ENCODE measurements at places on chromosomes 3 and 15. TPM values are rescaled to one million over a fixed set of nuclear protein-coding genes. Genes with fewer than 3 reads are reported as not detected.

- DNase-seq, result peak; percentile 14
These were observed 45.6 kb downstream of the MFSD1 start for GRCh38 chr3:158847452-158847821.

DNA sequence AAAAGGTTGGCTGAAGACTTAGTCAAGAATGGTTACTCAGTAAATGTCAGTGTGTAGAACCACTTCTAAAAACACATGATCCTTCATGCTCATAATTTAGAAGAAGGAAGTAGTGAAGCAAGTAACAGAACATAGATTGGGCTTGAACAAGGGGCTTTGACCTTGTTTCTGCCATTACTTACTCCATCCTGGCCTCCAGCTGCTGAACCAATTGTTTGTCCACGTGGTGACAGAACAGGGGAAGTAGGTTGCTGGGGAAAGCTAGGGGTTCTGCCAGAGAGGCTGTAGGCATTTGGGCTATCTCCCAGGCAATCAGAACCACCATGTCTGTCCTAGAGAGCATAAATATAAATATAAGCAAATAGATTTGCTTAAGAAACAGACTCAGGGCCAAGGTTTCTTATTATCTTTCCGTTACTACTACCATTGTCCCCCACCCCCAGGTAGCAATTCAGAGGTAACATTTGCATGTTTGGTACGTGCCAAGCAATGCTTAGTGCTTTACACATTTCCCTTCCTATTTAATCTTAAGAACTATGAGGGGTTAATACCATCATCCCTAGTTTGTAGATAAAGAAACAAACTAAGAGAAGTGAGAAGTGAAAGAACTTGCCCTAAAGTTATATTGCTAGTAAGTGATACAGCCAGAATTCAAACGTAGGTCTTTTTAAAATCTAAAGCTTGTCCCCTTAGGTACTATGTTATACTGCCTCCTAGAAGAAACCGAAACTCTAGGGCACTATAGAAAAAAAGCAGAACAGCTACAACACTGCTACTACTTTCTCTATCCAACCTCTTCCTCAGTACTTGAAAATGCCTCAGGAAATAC is 3.0 kb upstream of the SPG11 start:
- DNase-seq, result no peak

- DNase-seq, result no peak
These were observed 167.5 kb downstream of the ADAMTS9 start for GRCh38 chr3:64520334-64520733.

- no peak for DNase-seq
These were observed 168.1 kb upstream of the OSTN start for GRCh38 chr3:191030929-191031328.

DNA sequence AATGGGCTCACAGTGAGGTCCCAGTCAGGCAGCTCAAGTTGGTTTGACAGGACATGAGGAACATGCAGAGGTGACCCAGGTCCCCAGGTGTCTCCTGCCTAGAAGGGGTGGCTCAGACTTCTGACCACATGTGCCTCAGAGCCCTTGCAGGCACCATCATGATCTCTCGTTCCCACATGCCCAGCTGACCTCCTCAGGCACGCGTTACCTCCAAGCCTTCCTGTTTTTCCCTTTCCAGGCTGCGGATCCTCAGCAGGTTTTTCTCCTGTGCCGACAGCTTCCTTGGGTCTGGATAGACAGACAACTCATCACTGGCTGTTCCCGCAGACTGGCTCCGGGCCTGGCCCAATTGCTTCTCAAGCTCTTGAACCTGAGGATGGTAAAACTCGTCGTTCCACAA is 30.4 kb downstream of the CCDC13 start:
- no peak for DNase-seq

DNA sequence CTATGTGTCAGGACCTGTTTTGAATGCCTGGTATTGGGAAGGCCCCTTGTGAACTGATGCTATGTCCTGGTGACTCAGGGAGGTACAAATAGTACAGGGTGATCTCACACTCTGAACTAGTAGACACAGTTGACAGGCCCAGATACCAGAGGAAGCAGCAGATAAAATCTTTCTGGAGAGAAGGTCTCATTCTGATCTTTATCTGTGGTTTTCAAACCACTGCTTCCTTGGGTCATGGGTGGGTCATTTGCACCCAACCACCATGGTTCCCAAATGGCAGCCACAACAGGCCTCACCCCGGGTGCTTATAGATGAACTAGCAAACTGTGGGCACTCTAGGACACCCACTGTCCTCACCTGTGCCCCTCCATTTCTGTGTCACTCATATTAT is 43.4 kb downstream of the PXYLP1 start:
- peak; percentile 67 for DNase-seq

- no peak for DNase-seq
These were observed 12.6 kb downstream of the TMEM43 start for GRCh38 chr3:14137445-14137844.

DNA sequence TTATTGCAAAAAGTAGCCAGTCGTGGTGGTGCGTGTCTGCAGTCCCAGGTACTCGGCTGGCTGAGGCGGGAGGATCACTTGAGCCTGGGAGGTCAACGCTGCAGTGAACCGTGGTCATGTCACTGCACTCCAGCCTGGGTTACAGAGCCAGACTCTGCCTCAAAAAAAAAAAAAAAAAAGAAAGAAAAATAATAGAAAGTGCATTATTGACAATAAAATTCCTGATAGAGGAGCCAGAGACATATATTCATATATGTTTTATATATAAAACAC is 43.6 kb upstream of the PYDC2 start:
- no peak for DNase-seq

DNA sequence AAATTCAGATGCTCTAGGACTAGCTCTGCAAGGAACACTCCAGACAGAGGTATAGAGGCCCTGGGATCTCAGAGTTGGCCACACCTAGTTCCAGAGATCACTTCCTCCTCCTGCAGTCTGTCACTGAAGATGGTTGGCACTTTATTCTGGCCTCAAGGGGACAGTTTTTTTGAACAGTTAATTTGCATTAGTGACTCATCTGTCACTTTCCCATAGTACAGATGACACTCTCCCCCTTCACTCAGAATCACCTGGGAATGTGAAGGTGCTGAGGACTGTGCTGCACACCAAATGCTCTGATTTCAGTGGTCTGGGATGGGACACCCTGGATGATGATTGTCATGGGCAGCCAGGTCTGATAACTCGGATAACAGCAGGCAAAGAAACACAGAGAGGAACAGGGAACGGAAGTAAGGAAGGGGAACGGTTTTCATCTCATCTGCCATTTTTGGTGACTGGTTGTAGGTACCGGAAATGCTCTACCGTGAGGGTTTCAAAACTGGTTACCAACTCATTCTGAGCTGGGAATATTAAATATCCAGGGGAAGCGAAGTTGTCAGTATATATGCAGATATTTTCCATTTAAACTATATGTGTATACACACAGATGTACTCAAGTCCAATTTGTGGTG is 232.5 kb upstream of the ST8SIA2 start:
- DNase-seq, result no peak

DNA sequence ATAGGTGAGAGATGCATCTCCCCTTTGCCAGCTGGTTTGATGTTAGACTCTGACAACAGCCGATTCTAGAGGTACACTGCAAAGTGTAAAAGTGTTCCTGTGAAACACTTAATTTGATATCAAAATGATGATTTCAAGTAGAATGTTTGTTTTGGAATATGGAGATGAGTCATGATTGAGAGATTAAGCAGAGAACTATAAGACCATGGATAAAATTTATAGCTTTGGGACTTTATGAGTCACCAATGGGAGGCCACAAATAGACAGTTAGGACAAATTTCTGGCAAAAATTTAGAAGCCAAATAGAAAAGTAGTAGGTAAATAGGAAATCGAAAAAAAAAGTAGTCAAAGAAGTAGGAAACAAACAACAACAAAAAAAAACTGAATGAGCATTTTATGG is 672.5 kb downstream of the NSUN3 start:
- DNase-seq, result no peak

DNA sequence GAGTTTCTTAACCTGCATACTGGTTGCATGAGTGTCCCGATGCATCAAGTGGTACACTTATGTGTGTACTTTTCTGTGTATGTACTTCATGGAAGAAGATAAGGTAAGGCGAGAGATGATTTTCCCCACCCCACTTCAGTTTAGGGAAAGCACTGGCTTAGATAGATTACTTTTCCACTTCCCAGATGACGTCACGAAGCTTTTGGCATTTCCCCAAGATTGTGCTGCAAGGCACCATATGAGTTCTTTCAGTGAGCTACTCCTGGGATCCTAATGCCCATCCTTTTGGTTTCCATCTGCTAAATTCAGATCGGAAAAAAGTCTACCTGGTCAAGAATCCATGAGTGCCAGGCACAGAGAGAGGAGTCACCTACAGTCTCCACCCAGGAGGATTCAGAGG is 4.5 kb downstream of the IL17RB start:
- no peak for DNase-seq

DNA sequence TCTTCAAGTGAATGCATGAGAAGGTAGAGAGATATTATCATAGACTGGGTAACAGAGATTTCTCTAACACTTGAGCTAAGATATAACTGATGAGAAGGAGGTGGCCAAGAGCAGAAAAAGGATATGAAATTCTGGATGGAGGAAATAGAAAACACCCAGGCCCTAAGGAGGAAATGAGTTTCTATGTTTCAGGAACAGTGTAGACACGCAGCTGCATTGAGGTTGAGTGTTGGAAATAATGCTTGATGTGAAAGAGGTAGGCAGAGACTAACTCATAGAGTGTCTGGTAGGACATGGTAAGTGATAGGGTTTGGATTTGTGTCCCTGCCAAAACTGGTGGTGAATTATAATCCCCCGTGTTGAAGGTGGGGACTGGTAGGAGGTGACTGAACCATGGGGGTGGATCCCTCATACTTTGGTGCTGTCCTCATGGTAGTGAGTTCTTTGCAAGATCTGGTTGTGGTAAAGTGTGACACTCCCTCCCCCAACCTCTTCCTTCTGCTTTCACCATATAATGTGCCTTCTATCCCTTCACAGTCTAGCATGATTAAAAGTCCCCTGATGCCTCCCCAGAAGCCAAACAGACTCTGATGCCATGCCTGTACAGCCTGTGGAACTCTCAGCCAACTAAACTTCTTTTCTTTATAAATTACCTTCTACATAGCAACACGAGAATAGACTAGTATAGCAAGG is 787.3 kb downstream of the EDEM1 start:
- no peak for DNase-seq

DNA sequence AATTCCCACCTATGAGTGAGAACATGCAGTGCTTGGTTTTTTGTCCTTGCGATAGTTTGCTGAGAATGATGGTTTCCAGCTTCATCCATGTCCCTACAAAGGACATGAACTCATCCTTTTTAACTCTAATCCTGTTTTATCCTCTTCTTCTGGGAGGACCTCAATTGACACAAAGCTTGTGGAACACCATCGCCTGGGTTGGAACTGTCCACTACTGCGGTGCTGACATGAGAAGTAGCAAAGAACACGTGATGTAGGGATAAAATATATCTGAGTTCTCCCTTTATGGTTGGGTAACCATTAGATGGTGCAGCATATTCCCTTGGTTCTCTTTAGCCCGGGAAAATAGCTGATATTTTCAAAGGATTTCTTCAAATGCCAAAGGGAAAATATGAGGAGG is 105.3 kb upstream of the TOPAZ1 start:
- DNase-seq, result peak; percentile 46

GRCh38 chr3:8776406-8776805 is 7.0 kb upstream of the OXTR start:
- no peak for DNase-seq

DNA sequence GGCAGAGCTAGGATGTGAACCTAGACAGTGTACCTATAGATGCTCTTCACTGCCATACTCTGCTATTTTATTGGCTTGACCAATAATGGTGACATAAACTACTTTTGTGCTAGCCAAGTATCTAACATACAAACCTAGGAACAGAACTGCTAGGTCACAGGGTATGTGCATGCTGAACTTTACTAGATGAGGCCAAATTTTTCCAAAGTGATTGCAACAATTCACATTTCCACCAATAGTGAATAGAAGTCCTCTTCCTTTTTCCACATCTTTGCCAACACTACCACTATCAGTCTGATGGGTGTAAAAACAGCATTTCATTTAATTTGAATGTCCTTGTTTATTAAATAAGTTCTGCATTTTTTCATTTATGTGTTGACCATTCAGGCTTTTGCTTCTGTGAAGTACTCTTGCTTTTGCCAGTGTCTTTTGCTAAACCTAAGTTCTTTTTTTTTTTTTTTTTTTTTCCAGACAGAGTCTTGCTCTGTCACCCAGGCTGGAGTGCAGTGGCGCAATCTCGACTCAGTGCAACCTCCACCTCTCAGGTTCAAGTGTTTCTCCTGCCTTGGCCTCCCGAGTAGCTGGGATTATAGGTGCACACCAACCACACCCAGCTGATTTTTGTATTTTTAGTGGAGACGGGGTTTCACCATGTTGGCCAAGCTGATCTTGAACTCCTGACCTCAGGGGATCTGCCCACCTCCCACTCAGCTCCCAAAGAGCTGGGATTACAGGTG is 54.1 kb downstream of the DCAF1 start:
- no peak for DNase-seq

DNA sequence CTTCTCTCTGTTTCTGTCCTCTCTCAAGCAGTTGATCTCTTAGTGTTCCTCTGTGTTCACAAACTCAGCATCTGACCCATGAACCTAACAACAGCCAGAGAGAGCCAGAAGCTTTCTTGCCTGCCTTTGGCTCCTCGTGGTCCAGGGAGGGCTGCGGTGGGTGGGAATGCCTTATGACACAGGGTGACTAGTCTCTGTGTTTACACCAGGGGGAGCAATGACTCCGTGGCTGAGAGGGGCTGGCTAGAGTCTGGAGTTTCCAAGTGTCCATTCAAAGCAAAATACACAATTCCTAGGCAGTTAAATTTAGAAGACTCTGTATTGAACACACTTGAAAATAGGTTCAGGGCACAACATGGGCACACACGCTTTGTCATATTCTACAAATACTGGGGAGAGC is 370.0 kb upstream of the FRG2C start:
- DNase-seq, result peak; percentile 44

DNA sequence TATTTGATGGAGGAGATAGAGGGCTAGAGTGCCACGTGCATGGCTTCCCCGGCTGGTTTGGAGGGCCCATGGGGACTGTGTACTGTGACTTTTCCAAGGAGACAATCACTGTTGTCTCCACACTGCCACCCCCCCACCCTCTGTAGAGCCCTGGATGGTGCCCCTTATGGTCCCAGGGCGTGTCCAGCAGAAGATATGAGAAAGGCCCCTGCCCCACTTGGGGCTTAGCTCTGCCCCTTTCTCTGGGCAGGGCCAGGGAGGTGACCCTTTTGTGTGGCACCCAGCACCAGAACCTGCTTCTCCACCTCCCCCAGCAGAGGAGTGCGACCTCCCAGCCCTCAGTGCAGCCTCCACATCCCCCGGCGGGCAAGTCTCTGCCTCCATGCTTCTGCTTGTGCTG is 32.1 kb downstream of the SPSB4 start:
- no peak for DNase-seq

DNA sequence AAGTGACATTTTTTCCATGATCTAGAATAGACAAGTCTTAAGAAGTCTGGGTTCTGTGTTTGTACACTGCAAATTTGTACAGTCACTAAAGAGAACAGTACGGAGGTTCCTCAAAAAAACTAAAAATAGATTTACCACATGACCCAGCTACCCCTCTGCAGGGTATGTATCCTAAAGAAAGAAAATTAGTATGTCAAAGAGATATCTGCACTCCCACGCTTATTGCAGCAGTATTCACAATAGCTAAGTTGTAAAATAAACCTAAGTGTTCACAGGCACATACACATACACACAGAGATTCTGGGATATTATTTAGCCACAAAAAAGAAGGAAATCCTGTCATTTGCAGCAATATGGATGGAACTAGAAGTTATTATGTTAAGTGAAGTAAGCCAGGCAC is 120.4 kb downstream of the ZIC1 start:
- DNase-seq, result no peak

PDZRN3 gene
- 70.8 TPM for total RNA-seq

LRRC31 gene
- not detected for total RNA-seq

MUC13 gene
- total RNA-seq, result not detected

SOX14 gene
- total RNA-seq, result not detected

MAPKAPK3 gene
- 92.3 TPM for total RNA-seq

ECE2 gene
- not detected for total RNA-seq

Data from myocyte (in vitro differentiated cells).